H7 (cell line): ENCODE measurements at places on chromosomes 1 and 21. TPM values are rescaled to one million over a fixed set of nuclear protein-coding genes. Genes with fewer than 3 reads are reported as not detected.

The NOS1AP gene
- 5.4 and 5.6 TPM in 2 replicates for total RNA-seq

The ICOSLG gene
- 0.96 and 1.6 TPM in 2 replicates for total RNA-seq

The TMPRSS2 gene
- 2.6 and 3.0 TPM in 2 replicates for total RNA-seq

The BRDT gene
- total RNA-seq = 0.07 and 0.31 TPM in 2 replicates

The SIM2 gene
- 0.07 and 0.11 TPM in 2 replicates for total RNA-seq

The CFAP141 gene
- not detected in 2 replicates for total RNA-seq

The CFAP410 gene
- total RNA-seq = 17.2 and 20.3 TPM in 2 replicates

The FAM78B gene
- total RNA-seq = 2.3 and 4.5 TPM in 2 replicates

DNA sequence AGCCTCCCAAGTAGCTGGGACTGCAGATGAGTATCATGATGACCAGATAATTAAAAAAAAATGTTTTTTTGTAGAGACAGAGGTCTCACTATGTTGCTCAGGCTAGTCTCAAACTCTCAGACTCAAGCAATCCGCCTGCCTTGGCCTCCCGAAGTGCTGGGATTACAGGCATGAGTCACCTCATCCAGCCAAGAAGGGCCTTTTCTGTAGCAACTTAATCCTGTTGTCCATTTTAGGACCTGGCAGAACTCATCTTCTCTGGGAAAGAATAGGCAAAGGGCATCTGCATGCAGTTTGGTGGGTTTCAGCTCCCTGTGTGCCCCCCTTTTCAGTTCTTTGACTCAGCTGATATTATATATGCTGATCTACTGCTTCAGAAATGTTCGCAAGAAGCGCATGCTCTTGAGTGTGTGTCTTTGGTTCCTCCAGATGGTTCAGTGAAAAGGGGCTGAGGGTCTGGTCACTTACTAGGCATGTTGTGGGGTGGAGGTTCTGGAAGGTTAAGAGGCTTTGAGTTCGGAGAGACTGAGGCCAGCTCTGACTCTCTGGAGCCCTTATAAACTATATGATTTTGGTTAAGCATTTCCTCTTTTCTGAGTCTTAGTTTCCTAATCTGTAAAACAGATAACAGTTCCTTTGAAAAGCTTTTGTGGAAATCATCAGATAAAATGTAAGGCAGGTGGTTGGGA is 19.4 kb upstream of the SRSF4 start:
- DNase-seq = no peak

DNA sequence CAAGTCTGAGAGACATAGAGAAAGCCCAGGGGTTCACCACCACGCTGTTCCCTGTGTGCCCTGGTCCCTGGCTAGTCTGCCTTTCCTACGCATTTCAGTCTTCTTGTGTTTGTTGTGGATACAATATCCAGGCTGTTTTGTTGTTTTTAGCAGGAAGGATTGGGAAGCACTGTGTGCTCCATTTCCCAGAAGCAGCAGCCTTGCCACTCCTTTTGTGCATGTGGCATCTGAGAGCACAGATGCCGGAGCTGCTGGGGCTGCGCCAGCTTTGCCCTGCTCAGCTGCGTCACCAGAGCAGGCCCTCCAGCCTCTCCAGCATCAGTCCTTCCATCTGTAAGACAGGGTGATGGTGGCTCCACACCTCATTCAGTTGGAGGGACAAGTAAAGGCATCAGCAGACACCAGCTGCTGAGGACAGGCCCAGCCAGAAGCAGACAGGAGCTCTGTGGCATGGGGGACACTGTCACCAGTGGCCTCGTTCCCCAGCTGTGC is 94.4 kb upstream of the COL6A1 start:
- DNase-seq = no peak

- DNase-seq = peak; percentile 68
Measured at GRCh38 chr1:175373786-175374623, 181.4 kb upstream of the KIAA0040 start.

- no peak for DNase-seq
Measured at GRCh38 chr1:45960930-45961715, 157.7 kb downstream of the MAST2 start.

DNA sequence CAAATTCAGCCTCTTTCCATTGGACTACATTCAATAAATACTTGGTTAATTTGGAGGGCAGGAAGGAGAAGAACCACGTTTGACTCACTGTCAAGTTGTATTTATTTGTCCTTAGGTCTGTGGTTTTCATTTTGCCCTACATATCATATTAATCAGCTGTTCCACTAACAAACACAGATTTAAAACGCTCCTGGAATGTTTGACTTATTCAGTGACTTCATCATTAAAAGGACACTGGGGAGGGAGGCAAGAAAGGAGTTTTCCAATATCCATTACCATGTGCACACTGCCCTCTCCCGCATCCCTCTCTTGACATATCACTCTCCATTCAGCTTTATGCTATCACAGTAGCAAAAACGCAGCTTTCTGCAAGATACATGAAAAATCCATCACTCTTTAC is 98.2 kb upstream of the C1orf87 start:
- DNase-seq = no peak

GRCh38 chr1:100995198-100995988 is 30.2 kb downstream of the DPH5 start:
- DNase-seq = no peak

DNA sequence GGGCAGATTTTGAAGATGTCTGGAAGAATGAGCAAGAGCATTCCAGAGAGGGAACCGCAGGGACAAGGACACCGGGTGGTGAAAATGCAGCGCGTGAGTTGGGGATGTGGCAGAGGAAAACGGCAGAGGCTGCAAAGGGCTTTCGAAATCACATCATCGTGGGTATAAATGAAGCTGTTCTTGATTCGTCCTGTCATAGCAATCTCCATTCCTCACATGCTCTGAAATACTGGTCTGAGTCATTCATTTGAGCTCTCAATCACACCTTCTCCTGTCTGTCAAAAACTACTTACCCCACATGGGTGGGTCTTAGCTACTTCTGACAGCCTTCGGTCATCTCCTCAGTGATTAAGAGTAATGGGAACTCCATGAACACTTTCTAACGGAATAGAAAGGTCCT is 81.5 kb downstream of the ERG start:
- DNase-seq = no peak

GRCh38 chr1:221497046-221497445 is 244.8 kb downstream of the DUSP10 start:
- DNase-seq = no peak

- DNase-seq = no peak
Measured at GRCh38 chr1:41618871-41619270, 134.4 kb upstream of the EDN2 start.

GRCh38 chr1:240308096-240308495 is 216.4 kb downstream of the FMN2 start:
- DNase-seq = no peak

- peak; percentile 95 for DNase-seq
Measured at GRCh38 chr1:160261893-160262794, at the start of gene DCAF8. Gene DCAF8 (minus strand): TSS chr1:160262549. CDS start chr1:160244008, 18,541 bp downstream.

GRCh38 chr1:74502432-74502831 is 10.0 kb downstream of the LRRC53 start:
- peak; percentile 44 for DNase-seq

DNA sequence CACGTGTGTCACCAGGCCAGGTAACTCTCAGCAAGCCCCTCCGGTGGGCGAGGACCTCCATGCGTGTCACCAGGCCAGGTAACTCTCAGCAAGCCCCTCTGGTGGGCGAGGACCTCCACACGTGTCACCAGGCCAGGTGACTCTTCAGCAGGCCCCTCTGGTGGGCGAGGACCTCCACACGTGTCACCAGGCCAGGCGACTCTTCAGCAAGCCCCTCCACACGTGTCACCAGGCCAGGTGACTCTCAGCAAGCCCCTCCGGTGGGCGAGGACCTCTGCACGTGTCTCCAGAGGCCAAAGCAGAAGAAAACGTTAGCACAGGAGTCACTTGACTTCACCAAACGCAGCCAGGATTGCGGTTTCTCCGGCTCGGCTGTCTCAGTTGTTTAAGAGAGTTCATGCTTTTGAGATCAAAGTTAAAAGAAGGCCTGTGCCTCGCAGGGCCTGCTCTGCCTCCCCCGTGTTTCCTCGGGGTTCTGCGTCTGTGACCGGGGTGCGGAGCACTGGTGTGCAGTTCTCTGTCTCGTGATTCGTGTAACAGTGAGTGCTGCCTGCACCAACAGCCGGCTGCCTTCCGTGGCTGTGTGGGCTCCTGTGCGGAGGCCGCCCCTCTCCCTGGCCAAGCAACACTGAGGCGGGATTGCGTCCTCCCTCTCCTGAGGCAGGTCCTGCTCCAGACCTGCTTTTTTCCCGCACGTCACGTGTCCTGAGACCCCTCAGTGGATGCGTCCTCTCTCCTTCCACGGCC is 56.6 kb downstream of the PRKCZ start:
- no peak for DNase-seq

DNA sequence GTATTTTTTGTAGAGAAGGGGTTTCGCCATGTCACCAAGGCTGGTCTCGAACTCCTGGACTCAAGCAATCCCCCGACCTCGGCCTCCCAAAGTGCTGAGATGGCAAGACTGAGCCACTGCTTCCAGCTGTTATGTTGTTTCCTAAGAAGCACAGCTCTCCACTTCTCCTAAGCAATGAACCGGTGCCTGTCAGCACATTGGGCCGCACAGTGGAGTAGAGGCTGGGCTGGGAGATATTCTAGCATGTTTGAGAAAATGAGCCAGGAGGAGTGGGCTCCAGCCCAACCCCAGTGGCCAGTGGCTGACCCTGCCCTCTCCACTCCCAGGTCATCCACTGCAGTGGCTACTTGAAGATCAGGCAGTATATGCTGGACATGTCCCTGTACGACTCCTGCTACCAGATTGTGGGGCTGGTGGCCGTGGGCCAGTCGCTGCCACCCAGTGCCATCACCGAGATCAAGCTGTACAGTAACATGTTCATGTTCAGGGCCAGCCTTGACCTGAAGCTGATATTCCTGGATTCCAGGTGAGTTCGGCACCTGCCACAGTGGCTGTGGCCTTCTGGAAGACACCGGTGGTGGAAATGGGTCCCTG is 27.0 kb downstream of the SIM2 start:
- no peak for DNase-seq

DNA sequence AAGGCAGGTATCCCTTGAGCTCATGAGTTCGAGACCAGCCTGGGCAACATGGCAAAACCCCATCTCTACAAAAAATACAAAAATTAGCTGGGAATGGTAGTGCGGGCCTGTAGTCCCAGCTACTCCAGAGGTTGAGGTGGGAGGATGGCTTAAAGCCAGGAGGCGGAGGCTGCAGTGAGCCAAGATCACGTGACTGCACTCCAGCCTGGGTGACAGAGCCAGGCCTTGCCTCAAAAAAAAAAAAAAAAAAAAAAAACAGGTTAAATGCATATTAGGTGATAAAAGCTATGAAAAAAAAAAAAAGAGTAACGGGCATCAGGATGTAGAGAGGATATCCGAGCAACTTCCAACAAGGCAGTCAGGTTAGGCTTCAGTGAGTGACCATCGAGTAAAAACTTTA is 2.8 kb upstream of the SRRM1 start:
- no peak for DNase-seq
